Neuronal stem cell (in vitro differentiated cells): ENCODE measurements at places on chromosomes 7 and 10.

GRCh38 chr10:111249925-111250324 lies 173.1 kb downstream of the ADRA2A start:
- no peaks in the 10 kb centered on the region for H3K27me3 ChIP-seq
- H3K4me3 ChIP-seq, result no peak overlapping the region
- no peaks in the 10 kb centered on the region for H3K36me3 ChIP-seq
- peaks cover 4% of the 10 kb centered on the region for H3K4me1 ChIP-seq
- H3K27ac ChIP-seq, result no peak overlapping the region

- peak within 1 kb of the TSS; percentile 49 for H3K27ac ChIP-seq
- DNase-seq, result peak; percentile 80
- peaks cover 5% of the 10 kb centered on the region for H3K27me3 ChIP-seq
- H3K4me1 ChIP-seq, result no peaks in the 10 kb centered on the region
Observed at GRCh38 chr10:17617031-17617911, at the start of gene HACD1. TSS of gene HACD1 (minus strand) at chr10:17617374. CDS start at chr10:17617339, 35 bp downstream.

DNA sequence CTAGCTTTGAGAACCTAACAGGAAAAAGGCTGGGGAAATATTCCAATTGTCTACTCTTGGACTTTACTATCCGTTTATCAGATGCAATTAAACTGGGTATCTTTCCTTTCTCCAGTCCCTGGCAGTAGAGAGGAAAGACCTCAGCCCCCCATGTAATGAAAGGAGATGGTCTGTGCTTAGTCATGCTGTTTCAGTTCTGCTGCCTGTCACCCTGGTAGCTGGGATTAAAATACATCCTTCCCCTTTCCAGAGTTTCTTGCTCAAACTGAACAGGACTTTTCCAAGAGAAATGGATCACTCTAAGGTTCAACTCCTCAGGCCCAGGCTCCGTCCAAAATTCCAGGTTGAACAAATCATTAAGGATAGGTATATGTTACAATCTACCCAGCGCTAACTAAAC lies 202.9 kb downstream of the PTEN start:
- H3K4me1 ChIP-seq, result no peaks in the 10 kb centered on the region
- no peak overlapping the region for H3K4me3 ChIP-seq
- H3K36me3 ChIP-seq, result no peaks in the 10 kb centered on the region
- H3K27ac ChIP-seq, result no peak overlapping the region

DNA sequence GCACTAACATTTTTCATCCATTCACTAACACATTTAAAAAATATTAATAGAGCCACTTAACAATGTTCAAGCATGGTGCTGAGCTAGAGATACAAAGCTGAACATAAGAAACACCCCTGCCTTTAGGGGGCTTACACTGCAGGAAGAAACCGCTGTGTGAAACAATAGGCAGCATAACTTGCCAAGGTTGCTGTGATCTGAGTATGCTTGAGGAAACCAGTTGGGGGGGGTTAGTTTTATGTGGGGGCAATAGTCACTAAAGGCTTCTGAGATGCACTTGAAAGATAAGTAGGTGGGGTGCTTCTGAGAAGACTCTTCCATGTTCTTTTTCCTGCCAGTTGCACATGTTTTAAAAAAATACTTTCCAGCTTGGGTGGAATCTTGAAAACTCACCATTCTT lies 2.8 kb downstream of the RBM17 start:
- H3K36me3 ChIP-seq, result peaks cover 30% of the 10 kb centered on the region
- H3K4me3 ChIP-seq, result no peak overlapping the region
- no peak for DNase-seq
- no peak overlapping the region for H3K27ac ChIP-seq
- H3K4me1 ChIP-seq, result peaks cover 3% of the 10 kb centered on the region
- no peaks in the 10 kb centered on the region for H3K27me3 ChIP-seq

- no peaks in the 10 kb centered on the region for H3K27me3 ChIP-seq
- DNase-seq, result no peak
- H3K4me1 ChIP-seq, result no peaks in the 10 kb centered on the region
- no peak overlapping the region for H3K27ac ChIP-seq
- no peak overlapping the region for H3K4me3 ChIP-seq
Observed at GRCh38 chr7:112076324-112076723, 129.9 kb downstream of the DOCK4 start.

GRCh38 chr7:136259074-136259473 lies 281.9 kb upstream of the MTPN start:
- H3K36me3 ChIP-seq, result no peaks in the 10 kb centered on the region
- no peaks in the 10 kb centered on the region for H3K4me1 ChIP-seq
- DNase-seq, result no peak
- no peak overlapping the region for H3K27ac ChIP-seq
- H3K27me3 ChIP-seq, result no peaks in the 10 kb centered on the region

DNA sequence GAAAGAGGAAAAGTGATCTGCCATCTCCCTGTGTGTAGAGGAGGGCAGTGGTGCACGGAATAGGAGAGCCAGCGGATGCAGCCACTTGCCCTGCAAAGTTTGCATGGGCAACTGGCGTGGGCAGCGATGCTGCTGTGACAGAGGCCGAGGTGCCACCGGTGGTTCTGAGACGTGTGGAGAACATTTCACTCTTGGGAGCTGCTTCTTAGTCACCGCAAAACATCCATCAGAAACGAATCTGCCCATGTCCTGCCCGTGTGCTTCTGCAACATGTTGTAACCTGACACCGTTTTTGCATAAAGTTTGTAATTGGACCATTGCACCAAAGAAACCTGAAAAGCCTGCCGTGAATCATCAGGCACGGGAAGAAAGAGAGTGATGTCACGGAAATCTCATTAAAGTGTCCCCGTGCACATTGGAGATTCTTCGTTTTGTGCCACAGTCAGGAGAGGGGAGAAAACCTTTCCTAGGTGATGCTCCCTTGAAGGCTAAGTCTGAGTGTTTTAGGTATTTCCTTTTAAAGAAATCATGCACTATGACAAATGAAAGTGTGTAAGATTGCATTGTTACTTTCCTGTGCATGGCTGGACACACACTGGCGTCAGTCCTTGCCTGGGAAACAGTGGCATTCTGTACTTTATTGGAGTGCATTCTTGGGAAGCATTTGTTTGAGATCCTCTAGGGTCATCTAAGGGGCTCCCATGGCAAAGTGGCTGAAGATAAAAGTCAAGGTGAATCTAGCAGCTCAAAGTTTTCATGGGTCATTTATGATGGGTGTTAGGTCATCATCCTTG lies 302.6 kb downstream of the KLF6 start:
- no peaks in the 10 kb centered on the region for H3K36me3 ChIP-seq
- H3K4me3 ChIP-seq, result peak overlapping the region; percentile 26
- DNase-seq, result peak; percentile 64
- no peaks in the 10 kb centered on the region for H3K27me3 ChIP-seq
- H3K27ac ChIP-seq, result peak overlapping the region; percentile 24
- peaks cover 15% of the 10 kb centered on the region for H3K4me1 ChIP-seq

DNA sequence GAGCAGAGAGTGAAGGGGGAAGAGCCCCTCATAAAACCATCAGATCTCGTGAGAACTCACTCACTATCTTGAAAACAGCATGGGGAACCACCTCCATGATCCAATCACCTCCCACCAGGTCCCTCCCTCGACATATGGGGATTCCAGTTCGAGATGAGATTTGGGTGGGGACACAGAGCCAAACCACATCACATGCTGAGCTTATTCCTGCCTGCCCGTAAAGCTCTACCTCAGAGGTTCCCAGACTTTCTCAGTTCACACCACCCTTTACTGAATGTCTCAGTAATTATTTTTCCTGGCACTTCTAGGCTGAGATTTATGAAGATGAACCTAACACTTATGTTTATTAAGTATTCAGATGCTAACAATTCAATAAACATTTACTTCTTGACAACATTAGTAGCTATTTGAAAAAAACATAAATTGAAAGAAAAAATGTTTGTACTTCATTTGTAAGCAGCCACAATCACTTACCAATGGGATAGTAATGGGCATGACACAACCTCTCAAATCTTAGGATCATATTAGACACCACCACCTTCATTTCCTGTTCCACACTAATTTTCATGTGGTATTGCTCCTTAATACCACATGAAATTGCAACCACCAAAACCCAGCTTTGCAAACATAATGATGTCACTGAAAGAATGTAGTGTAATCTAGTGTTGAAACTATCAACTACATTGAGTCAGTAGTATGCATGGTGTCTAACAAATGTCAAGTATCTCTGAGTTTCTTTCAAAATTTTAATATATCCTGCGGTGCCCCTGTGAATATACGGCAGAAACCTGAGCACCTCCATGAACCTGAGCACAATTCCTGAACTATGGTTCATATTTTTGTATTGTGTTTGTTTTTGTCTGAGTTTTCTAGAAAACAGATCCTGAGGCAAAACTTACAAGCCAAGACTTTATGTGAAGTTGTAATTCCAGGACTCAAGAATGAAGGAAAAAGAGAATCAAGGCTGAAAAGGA lies 4.5 kb upstream of the DGKI start:
- no peaks in the 10 kb centered on the region for H3K36me3 ChIP-seq
- H3K27ac ChIP-seq, result no peak overlapping the region
- H3K4me1 ChIP-seq, result no peaks in the 10 kb centered on the region

DNA sequence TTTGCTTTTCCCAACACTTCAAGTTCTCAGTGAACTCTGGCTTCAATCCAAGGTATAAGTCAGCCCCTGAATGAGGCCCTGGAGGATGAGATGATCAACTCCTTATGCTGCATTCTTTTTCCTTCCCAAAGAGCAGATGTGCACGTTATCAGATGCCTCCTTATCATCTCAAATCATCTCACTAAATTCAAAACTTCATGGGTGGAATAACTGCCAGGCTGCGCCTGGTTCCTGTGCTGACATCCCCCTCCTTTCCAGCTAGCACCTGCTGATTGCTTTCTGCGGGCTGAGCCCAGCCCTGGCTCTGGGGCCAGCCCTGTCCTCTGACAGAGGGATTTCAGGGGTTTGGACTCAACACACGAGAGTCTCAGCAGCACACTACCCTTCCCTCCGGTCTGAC lies 44.9 kb downstream of the TLL2 start:
- no peak for DNase-seq
- peaks cover 10% of the 10 kb centered on the region for H3K27me3 ChIP-seq
- no peaks in the 10 kb centered on the region for H3K4me1 ChIP-seq
- no peak overlapping the region for H3K27ac ChIP-seq
- H3K36me3 ChIP-seq, result no peaks in the 10 kb centered on the region

DNA sequence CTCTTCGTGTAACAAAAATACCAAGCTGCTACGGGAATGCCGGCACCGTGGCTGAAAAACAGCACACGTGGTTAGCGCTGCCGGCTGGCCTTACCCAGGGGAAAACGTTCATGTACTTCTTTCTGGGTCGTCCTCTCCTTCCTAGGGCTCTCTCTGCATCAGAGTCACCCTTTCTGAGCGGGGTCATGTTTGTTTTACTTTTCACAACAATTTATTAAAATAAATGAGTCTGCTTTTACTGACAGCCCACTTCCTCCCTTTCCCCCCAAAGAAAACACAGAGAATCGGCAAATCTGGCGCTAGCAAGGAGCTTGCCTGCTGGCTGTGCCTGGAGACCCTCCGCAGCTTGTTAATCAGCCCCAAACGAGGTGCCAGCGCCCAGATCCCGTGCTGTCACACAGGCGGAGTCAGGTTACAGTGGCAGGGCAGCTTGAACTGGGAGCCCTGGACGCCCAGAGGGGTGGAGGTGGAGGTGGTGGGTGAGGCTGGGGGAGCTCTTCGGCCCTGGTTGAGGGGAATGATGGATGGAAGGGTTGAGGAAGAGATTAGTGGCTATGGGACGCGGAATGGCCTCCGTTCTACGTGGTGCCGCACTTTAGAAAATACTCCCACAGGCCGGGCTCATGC lies 162.2 kb upstream of the TNS3 start:
- no peak for DNase-seq
- H3K27ac ChIP-seq, result no peak overlapping the region
- H3K4me3 ChIP-seq, result no peak overlapping the region
- H3K4me1 ChIP-seq, result peaks cover 14% of the 10 kb centered on the region

- no peak for DNase-seq
- H3K4me1 ChIP-seq, result peaks cover 11% of the 10 kb centered on the region
- no peak overlapping the region for H3K4me3 ChIP-seq
- H3K36me3 ChIP-seq, result no peaks in the 10 kb centered on the region
Observed at GRCh38 chr7:133983685-133984419, 143.3 kb upstream of the LRGUK start.

GRCh38 chr10:103941801-103942200 lies 23.8 kb upstream of the STN1 start:
- H3K27me3 ChIP-seq, result no peaks in the 10 kb centered on the region
- no peaks in the 10 kb centered on the region for H3K4me1 ChIP-seq
- H3K36me3 ChIP-seq, result no peaks in the 10 kb centered on the region
- no peak overlapping the region for H3K27ac ChIP-seq

GRCh38 chr10:101573885-101574753 lies 13.9 kb downstream of the POLL start:
- H3K4me1 ChIP-seq, result peaks cover 8% of the 10 kb centered on the region
- H3K36me3 ChIP-seq, result peaks cover 16% of the 10 kb centered on the region
- no peak overlapping the region for H3K4me3 ChIP-seq
- no peak for DNase-seq
- peaks cover 23% of the 10 kb centered on the region for H3K27me3 ChIP-seq

DNA sequence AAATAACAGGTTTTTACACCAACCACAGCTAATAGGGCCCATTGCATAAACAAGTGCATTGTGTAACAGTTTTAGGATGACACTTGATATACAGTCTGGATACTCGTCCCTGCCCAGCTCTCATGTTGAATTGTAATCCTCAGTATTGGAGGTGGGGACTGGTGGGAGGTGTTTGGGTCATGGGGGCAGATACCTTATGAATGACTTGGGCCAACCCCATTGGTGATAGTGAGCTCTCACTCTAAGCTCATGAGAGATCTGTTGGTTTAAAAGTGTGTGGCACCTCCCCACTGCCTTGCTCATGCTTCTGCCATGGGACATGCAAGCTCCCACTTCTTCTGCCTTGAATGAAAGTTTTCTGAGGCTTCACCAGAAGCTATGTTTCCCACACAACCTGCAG lies 136.7 kb downstream of the PDE1C start:
- H3K4me3 ChIP-seq, result no peak overlapping the region
- H3K27ac ChIP-seq, result no peak overlapping the region
- H3K36me3 ChIP-seq, result no peaks in the 10 kb centered on the region
- no peaks in the 10 kb centered on the region for H3K27me3 ChIP-seq

DNA sequence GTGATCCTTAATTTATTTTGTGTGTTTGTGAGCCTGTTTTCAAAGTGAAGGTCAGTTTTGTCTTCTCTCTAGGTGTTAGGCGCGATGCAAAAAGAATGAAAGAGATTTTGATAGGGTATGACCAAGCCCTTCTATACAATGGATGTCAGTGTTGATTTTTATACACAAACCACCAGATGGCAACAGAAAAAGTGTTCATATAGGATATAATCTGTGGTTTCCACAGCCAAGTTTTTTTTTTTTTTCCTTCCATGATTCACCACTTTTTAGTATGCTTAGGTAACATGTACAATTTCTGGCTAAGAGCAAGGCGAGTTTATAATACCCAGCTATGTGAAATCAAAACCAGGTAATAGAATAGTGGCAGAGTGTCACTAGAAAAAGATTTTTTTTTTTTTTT lies 8.1 kb downstream of the SDK1 start:
- H3K27me3 ChIP-seq, result peaks cover 2% of the 10 kb centered on the region
- no peaks in the 10 kb centered on the region for H3K4me1 ChIP-seq
- no peak for DNase-seq
- no peak overlapping the region for H3K27ac ChIP-seq

DNA sequence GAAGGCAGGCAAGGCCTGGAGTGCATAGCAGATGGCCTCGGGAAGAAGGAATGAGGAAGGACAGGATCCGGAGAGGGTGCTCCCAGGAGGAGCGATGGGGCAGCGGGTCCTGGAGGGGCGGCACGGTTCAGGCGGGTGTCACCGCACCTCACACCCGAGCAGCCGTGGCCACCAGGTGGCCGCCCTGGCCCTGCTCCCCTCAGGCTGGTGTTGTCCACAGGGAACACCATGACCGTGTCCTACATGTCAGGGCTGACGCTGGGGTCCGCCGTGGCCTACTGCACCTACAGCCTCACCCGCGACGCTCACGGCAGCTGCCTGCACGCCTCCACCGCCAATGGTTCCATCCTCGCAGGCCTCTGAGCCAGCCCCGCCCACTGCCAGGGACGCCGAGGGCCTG lies 19.8 kb downstream of the SLC29A4 start:
- no peaks in the 10 kb centered on the region for H3K27me3 ChIP-seq
- peaks cover 4% of the 10 kb centered on the region for H3K36me3 ChIP-seq
- no peaks in the 10 kb centered on the region for H3K4me1 ChIP-seq
- H3K4me3 ChIP-seq, result no peak overlapping the region
- H3K27ac ChIP-seq, result no peak overlapping the region
